Stimulated activated CD8-positive, alpha-beta memory T cell treated with anti-CD3 and anti-CD28 coated beads, Interleukin-2, amount 100 ng/mL, for 1 hour (primary cell): ENCODE measurements at places on chromosomes 4 and X.

DNA sequence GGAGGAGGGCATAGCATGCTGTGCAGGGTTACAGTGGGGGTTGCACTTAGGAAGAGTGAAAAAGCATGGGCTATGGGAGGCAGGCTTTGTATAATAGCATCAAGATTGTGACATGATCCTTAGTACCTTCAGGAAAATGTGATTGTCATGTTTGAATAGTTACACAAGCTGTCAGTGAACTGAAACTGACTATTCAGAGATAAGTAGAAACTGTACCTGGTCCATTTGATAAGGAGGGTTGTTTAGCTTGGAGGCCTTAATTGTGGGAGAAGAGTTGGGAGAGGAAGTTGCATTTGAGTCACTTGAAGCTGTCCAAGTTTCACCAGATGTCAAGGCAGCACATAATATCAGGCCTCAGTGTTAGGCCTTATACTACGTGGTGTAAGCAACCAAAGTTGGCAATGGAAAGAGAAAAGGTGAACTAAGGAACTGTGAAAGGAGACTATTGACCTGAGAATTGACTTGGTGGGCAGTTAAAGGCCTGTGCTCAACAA is 85.0 kb downstream of the TEX13C start:
- DNase-seq, result no peak

DNA sequence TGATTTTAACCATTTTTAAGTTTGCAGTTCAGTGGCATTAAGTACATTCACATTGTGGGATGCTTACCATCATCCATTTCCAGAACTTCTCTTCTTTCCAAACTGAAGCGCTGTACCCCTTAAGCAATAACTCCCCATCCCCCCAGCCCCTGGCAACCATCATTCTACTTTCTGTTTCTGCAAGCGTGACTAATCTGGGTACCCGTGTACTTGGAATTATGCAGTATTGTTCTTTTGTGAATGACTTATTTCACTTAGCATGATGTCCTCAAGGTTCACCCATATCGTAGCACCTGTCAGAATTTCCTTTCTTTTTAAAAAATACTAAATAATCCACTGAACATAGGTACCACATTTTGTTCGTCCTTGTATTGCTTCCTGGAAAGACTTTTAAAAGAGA is 32.9 kb downstream of the USP9X start:
- no peak for DNase-seq

GRCh38 chr4:27787195-27787594 is 926.6 kb downstream of the STIM2 start:
- DNase-seq, result no peak

DNA sequence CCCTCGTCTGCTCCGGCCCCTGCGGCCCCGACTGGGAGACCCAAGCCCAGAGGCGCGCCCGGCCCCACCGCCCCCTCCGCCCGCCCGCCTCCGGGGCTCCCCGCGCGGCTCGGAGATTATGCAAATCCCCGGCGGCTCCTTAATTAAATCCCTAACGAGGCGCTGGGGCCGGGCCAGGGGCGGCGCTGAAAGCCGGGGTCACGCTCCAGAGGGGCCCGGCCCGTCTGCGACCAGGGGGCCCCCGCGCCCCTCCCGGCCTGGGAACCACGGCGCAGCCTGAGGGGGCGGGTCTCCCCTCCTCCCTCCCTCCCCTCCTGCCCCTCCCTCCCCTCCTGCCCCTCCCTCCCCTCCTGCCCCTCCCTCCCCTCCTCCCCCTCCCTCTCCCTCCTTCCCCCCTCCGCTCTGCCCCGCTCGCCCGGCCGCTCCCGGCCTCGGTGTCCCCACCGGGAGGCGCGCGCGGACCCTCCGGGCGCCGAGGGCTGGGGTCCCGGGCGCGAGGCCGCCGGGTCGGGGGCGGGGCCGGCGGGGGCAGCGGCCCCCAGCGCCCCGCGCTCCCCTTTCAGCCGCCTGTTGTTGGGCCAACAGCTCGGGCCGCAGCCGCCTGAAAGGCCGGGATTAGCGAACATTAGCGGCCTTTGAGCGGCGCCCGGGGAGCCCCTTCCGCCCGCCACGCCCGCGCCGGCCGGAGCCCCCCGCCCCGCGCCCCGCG is 25.9 kb upstream of the FGFR3 start:
- DNase-seq, result no peak

GRCh38 chrX:17397074-17397473 is 22.1 kb downstream of the NHS start:
- DNase-seq, result no peak

DNA sequence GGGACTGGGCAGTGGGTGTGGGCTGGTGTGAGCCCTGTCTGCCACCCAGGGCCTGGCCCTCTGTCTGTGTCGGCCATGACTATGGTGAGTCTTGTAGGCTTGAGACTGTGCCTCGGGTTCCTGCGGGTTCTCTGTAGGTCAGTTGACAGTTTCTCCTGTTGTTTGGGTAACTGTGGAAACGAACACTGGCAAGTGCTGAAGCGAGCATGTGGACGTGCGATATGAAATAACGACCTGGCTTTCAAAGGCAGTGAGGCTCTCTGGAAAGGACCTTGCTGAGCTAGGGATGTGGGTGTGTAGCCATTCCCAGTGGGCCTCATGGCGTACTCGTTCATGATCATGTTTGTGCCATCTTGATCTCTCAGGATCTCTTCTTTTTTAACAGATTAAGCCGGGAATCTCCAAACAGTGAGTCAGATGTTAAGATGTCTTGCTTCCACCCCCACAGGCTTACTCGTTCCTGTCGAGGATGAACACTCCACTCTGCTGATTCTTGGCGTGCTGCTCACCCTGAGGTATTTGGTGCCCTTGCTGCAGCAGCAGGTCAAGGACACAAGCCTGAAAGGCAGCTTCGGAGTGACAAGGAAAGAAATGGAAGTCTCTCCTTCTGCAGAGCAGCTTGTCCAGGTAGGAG is 41.3 kb downstream of the HTT start:
- DNase-seq, result no peak

- DNase-seq, result no peak
These were observed 2.0 kb upstream of the NYX start for GRCh38 chrX:41445171-41445570.

GRCh38 chrX:45888518-45888917 is 656.7 kb downstream of the ZNF674 start:
- no peak for DNase-seq

GRCh38 chr4:134178706-134179105 is 22.9 kb downstream of the PABPC4L start:
- no peak for DNase-seq

GRCh38 chr4:112063260-112063659 is 82.0 kb upstream of the FAM241A start:
- no peak for DNase-seq

DNA sequence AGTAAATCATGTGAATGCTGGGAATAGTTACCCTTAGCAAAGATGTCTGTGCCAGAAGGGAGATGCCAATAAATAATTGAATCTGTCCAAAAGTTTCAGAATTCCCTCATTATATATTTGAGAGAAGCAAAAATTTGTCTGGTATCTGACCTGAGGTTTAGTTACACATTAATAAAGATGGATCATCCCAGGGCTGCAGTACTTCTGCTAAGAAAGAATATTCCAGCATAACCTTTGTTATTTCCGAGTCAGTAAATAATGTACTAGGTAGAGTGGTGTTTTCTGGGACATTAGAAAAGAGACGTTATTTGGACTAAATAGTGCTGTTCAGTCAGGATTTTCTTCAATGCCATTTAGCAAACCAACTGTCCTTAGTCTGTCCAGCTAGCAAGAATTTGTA is 26.4 kb downstream of the ADD1 start:
- no peak for DNase-seq

- no peak for DNase-seq
These were observed 4.3 kb upstream of the SH3BP2 start for GRCh38 chr4:2788532-2789103.

DNA sequence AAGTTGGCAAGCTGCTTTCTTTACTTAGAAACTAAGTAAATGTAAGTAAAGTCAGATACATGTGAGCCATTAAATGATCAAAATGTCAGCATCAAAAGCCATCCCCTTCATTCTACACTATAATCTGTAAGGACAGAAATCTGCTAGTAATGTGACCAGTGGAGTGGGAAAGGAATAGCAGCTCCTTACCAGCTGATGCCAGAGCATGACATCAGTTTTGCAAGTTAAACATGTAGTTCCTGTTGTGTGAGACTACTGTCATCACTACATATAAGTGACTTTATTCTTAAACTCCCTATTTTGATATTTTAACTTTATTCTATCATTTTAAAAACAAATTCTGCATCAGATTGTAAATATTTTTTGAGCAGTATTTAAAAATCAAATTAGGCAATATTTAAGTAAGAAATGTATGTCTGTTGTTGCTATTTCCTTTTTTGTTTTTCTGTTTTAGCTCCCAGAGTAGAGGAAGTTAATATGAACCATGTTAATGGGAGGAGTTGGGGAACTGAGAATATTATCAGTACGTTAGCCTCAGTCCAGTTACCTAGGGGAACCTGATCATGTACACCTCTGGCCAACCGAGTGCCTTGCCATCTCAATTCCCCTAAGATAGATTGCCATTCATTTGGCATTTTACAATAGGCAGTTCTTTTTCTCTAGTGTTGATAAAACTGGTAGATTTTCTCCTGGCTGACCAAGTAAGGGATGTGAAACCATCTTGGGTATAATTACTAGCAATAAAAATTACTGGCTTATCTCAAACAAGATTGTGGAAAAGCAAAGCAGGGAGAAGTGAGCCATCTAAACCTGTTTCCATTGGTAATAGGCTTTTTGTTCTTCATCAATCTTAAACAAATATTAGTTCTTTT is 34.7 kb downstream of the CCNI start:
- no peak for DNase-seq

- DNase-seq, result no peak
These were observed 39.3 kb upstream of the SMARCAD1 start for GRCh38 chr4:94168321-94168720.

GRCh38 chr4:109211671-109212070 is 90.8 kb downstream of the COL25A1 start:
- no peak for DNase-seq

- no peak for DNase-seq
These were observed 98.2 kb upstream of the HHIP start for GRCh38 chr4:144547678-144548298.

- no peak for DNase-seq
These were observed 12.4 kb upstream of the ARHGAP6 start for GRCh38 chrX:11678158-11678557.

DNA sequence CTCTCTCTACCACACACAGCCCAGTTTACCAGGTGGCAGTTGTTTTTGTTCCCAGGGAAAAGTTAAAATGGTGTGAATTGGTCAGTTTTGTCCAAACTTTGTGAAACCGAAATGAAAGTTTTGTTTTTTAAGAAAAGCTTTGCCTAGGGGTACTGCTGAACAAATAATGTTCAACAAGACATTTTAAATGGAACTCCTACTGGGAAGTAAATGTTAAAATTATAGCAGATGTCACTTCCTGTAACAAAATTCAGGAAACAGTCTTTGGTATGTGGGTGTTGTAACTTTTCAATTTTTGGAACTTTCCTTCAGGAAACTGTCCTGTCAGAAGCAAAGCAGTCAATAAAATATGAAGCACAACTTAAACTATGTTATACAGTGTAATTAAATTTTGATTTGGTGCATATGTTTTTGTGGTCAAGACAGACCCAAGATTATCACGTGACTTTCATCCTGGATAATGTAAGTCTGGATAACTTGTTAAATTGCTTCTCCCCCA is 79.5 kb downstream of the AFF1 start:
- no peak for DNase-seq

- no peak for DNase-seq
These were observed 180.4 kb downstream of the CPEB2 start for GRCh38 chr4:15182600-15183220.

- DNase-seq, result no peak
These were observed 174.7 kb downstream of the DACH2 start for GRCh38 chrX:86322913-86323312.
